ENCODE measurements at places on chromosomes 4 and X.

DNA sequence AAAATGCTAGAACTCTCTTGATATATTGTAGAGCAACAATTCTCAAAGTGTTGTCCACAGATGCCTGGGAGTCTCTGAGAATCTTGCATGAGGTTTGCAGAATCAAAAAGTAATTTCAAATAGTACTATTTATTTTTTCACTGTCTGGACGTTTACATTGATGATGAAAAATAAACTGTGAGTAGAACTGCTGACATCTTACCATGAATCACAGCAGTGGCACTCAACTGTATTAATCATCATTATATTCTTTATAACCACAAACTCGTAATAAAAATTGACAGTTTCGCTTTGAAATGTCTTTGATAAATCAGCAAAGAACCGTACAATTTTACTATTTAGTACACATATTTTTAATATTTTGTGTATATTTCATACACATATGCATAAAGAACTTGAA lies 94.5 kb downstream of the NAF1 start:
- no peak for DNase-seq

GRCh38 chr4:138182838-138183426 lies 59.2 kb downstream of the SLC7A11 start:
- DNase-seq = no peak

- DNase-seq = no peak
These were observed 88.3 kb upstream of the UNC5C start for GRCh38 chr4:95637043-95637600.

DNA sequence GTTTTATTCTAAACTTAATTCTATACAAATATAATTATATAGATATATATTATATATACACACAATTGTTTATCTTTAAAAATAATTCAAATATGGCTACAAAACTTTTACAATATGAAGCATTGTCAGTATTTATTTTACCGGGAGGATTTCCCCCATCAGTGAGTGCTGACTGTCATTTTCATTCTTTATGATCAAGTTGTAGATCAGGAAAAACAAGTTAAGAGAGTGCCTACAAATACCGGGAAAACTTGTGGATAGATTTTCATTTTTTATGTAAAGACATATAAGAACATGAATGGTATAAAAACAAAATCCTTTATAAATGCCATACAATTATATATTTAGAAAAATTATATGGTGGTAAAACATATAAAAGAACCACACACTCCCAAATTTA lies 37.8 kb downstream of the CLCN3 start:
- DNase-seq = no peak

DNA sequence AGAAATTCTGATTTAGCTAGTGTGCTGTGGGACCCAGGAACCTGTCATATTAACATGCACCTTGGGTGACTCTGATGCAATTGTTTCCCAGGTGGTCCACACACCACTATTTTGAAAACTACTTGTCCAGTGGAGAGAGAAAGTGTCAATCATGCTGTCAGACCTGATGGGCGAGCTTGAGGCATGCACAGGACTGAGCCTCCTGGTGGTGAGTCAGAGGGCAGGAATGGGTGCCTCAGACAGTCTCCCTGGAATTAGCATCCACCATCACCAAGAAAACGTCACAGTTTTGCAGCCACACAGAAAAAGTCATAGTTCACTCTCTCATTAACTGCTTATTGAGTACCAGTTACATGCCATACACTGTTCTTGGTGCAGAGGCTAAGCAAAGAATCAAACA lies 181.8 kb upstream of the MAOA start:
- DNase-seq = no peak

Data from NCI-H187 (cell line).